ENCODE measurements at places on chromosomes 13 and 19.

- DNase-seq = no peak
Observed at GRCh38 chr19:10283301-10284064, 3.3 kb upstream of the ICAM4 start.

- DNase-seq = no peak
Observed at GRCh38 chr13:79385694-79386093, 20.4 kb downstream of the RBM26 start.

DNA sequence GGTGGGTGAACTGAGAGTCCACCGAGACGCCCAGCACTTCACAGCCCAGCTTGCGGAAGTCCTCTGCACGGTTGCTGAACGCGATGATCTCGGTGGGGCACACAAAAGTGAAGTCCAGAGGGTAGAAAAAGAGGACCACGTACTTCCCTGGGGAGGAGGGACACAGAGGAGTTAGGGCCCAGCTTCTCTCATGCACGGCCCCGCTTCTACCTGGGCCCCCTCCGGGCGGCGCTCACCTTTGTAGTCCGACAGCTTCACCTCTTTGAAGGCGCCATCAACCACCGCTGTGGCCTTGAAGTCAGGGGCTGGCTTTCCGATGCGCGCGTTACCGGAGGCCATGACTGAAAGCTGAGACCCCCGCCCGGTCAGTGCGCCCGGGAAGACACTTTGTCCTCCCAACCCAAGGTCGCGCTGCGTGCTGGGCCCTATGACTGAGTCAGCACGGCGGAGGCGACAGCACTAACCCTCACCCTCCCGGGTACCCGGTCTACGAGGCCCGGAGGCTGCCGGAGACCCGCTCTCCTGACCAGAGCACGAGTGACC, 606 bp downstream of the PRDX2 start:
- DNase-seq = no peak

GRCh38 chr19:16671652-16672274, 10.8 kb downstream of the TMEM38A start:
- DNase-seq = no peak

- no peak for DNase-seq
Observed at GRCh38 chr19:49356382-49356781, 5.8 kb downstream of the TEAD2 start.

GRCh38 chr13:86567119-86567518, 767.9 kb upstream of the SLITRK6 start:
- no peak for DNase-seq

- DNase-seq = no peak
Observed at GRCh38 chr19:45508417-45508860, 1.2 kb downstream of the VASP start.
